Stimulated activated CD4-positive, alpha-beta T cell treated with anti-CD3 and anti-CD28 coated beads, TNF-alpha, amount 100 ng/mL, for 1 hour (primary cell): ENCODE measurements at places on chromosomes 11 and 22.
A peak's percentile ranks its signal among the peaks of the same experiment; 100 is the strongest.

DNA sequence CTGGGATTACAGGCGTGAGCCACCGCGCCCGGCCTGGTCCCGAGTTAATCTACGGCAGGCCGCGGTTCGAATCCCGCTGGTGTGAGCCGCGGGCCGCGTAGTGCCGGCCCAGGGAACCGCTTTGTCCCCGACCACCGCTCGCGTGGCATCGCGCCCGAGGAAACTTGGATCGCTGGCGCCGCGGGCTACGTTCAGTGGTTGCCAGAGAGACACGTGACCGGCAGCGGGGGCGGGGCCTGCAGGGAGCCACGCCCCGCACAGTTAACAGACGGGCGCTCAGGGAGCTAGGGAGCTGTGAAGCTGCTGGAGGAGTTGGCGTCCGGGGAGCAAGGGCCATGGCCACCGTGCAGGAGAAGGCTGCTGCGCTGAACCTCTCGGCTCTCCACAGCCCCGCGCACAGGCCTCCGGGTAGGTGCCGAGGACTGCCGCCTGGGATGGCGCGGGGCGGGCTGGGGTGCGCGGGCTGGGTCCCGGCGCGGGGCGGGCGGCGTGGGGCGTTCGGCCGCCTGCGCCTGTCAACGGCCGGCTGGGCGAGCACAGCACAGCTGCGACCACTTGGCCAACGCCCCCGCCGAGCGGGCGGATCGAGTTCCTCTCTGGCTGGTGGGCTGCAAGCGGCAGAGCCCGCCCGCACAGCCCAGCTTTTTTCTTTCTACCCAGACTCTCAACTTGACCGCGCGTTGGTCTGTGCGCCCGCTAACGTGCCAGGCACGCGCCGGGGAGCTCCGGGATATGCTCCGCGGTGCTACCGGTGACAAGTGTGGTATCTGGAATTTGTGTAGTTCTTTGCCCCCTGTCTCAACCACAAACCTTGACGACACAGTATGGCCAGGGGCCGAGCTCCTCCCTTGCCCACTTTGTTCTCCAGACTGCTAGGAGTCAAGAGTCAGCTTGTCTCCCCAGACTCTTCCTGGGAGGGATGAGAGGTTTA lies at the start of gene DEPDC7:
DEPDC7 (plus strand) TSS at position 258 of the 931 bp plus-strand sequence; CDS start at position 336, 78 bp downstream.
- peak; percentile 76 for DNase-seq

DNA sequence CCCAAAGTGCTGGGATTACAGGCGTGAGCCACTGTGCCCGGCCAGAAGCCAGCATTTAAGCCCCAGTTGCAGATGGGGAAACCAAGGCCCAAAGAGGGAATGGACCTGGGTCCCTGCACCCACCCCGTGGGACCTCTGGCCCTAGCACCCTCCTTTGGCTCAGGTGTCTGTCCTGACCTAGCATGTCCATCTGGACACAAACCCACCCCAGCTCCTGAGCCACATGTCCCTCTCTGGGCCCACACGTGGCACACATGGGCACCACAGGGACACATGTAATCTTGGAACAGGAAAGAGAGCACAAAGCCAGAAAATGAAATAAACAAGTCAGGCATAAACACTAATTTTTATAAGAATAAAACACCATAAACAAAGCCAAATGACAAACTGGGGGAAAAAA lies 9.6 kb downstream of the GGT5 start:
- DNase-seq: no peak

- no peak for DNase-seq
These were observed 72.1 kb downstream of the ZC3H12C start for GRCh38 chr11:110165039-110165925.

- DNase-seq: no peak
These were observed 403.5 kb upstream of the LUZP2 start for GRCh38 chr11:24093375-24093774.

GRCh38 chr11:125287491-125288210 lies 123.1 kb downstream of the PKNOX2 start:
- no peak for DNase-seq

- no peak for DNase-seq
These were observed 17.5 kb downstream of the ADM start for GRCh38 chr11:10322401-10322800.

DNA sequence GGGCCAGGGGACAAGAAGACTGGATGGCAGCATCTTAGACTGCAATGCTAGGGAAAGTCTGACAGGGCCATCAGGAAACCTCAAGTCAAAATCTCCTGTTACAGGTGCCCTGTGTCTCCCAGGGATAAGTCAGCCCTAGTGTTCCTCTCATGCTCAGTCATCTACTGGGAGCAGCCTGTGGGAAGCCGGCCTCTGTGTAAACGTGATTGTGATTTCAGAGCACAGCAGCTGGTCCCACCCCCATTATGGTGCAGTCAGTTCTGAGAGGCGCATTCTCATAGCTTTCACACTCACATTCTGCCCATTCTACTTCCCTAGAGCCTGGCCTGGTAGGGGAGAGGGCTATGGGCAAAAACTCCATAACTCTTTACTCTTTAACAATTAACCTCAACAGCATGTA lies 7.2 kb upstream of the SLN start:
- DNase-seq: no peak

DNA sequence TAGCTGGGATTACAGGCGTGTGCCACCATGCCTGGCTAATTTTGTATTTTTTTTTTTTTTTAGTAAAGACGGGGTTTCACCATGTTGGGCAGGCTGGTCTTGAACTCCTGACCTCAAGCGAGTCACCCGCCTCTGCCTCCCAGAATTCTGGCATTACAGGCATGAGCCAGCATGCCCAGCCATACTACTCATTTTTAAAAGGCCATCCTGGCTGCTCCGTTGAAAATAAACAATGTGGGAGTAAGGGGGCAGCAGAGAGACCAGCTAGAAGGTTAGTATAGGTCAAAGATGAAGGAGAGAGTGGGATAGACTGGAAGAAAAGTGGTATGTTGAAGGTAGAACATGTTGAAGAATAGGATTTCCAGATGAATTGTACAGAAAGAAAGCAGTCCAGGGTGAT lies 17.6 kb upstream of the LIN7C start:
- no peak for DNase-seq

DNA sequence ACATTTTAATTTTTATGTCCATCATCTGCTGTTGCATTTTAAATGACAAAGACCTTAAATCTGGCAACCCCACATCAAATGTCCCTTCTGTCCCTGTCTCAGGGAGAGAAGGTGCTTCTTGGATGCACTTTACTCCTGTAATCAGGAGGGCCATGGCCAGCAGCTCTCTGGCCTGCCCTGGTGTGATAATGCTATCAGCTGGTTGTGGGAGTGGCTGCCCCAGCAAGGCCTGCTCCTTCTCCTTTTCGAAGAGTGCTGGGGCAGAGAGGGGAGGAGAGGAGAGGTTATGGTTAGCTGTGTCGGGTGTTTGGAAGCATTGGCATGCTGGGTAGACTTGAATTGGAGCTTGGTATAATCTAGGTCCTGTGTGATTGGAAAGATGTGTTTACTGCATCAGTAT lies 12.8 kb downstream of the TNRC6B start:
- no peak for DNase-seq

DNA sequence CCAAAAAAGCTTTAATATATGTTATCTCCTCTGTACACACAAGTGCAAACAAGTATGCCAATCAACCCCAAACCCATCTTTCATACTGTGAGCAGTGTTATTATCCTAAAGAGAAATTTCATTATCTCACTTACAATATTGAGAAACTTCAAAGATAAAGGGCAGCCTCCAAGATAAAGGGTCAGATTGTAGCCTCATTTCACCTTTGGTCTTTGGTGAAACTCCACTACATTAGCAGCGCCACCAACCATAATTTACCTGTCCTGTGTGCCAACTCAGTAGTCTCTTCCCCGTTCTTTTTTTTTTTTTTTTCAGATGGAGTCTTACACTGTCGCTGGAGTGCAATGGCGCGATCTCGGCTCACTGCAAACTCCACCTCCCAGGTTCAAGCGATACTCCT lies 9.4 kb downstream of the SYTL2 start:
- no peak for DNase-seq

- peak; percentile 31 for DNase-seq
These were observed 18.0 kb downstream of the CREB3L1 start for GRCh38 chr11:46295312-46296058.

GRCh38 chr11:31246451-31247165 lies 122.9 kb downstream of the DCDC1 start:
- no peak for DNase-seq

- DNase-seq: no peak
These were observed 41.2 kb downstream of the SYTL2 start for GRCh38 chr11:85769771-85770170.

- DNase-seq: no peak
These were observed 101.2 kb upstream of the HSD17B12 start for GRCh38 chr11:43579171-43579918.

DNA sequence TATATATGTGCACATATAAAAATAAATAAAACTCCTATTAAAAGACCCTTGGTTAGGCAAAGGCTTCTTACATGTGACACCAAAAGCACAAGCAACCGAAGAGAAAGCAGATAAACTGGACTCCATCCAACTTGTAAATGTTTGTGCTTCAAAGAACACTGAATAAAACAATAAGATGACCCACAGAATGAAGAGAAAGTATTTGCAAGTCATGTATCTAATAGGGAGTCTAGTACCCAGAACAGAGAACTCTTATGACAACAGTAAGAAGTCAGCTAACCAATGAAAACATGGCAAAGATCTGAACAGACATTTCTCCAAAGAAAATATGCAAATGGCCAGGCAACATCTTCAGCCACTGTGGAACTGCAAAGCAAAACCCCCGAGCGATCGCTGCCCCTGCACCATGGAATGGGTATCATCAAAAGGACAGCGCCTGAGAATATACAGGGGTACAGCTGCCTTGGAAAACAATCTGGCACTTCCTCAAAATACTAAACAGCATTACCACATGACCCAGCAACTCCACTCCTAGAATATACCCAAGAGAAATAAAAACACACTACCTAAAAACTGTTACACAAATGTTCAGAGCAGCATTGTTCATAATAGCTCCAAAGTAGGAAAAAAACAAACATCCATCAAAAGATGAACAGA lies 17.2 kb downstream of the BRD1 start:
- DNase-seq: no peak

GRCh38 chr22:37051391-37052385 lies at the start of gene KCTD17:
KCTD17 (plus strand) TSS chr22:37051742; CDS start chr22:37051761, 19 bp downstream.
- peak; percentile 64 for DNase-seq

GRCh38 chr22:22787151-22787550 lies 100.5 kb upstream of the IGLL5 start:
- DNase-seq: no peak

GRCh38 chr11:3666023-3666530 lies 5.1 kb downstream of the CHRNA10 start:
- no peak for DNase-seq

GRCh38 chr22:38017272-38017920 lies 33.0 kb upstream of the SOX10 start:
- DNase-seq: no peak

DNA sequence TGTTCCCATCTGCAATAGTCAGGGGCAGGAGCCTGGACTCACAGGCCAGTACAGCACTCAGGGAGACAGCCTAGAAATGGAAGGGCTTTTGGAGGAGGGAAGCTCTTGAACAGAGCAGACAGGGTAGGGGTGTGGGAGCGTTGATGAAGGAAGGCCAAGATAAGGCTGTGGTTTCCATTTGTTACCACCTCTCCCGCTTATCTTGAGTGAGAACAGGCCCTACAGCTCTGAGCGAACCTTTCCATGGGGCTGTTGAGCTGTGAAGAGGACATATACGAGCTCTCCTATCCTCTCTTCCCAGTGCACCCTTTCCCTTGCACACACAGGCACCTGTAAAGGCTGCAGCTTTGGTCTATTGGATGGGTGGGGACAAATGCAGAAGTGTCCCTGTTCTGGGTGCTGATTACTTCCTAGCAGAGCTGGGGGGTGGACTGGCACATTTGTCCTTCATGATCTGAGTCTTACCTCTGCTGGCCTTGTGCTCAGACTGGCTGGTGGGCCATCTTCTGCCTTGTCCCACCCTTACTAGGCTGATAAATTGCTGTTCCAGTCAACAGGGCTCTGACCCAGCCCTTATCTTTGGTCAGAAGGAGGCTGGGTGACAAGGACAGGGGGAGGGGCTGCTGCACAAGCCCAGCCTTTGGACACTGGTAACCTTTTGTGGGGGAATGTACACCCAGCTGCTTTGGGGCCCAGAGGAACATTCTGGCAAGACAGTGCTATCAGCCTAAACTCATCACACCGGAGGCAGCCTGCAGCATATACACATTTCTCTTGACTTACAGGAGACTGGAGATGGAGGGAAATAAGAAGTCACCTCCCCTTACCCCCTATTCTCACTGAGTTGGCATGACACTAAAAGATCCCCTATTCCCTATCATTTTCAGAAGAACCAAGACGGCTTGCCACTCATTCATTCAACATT lies 80.1 kb upstream of the NNMT start:
- no peak for DNase-seq

- no peak for DNase-seq
These were observed 16.7 kb downstream of the ACRV1 start for GRCh38 chr11:125663910-125664309.

DNA sequence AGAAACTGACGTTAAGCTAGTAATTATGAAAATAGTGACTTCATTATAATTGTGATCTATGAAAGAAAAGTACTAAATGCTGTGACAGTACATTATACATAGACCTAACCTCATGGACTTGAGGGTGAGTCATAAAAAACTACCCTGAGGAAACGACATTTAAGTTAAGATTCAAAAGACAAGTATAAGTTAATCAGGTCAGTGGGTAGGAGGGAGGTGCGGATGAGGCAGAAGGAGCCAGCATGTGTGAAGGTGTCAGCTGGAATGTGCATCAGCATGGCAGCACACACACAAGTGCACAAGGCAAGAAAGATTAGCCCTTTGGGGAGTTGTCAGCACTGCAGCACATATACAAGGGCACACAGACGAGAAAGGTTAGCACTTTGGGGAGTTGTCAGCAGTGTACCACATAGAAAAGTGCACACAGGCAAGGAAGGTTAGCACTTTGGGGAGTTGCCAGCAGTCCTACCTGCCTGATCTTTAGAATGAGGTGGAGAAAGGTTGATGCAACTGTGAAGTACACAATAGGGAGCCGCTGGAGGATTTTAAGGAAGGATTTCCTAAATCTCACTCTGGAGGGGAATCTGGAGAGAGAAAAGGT lies 31.6 kb upstream of the CAVIN3 start:
- DNase-seq: no peak

GRCh38 chr22:39474351-39475111 lies 17.7 kb downstream of the MGAT3 start:
- no peak for DNase-seq
